ENCODE measurements at places on chromosomes 2 and 18.

GRCh38 chr2:159118859-159119500, 150.5 kb downstream of the TANC1 start:
- DNase-seq: no peak

GRCh38 chr18:44170208-44170880, 510.3 kb upstream of the SETBP1 start:
- no peak for DNase-seq

DNA sequence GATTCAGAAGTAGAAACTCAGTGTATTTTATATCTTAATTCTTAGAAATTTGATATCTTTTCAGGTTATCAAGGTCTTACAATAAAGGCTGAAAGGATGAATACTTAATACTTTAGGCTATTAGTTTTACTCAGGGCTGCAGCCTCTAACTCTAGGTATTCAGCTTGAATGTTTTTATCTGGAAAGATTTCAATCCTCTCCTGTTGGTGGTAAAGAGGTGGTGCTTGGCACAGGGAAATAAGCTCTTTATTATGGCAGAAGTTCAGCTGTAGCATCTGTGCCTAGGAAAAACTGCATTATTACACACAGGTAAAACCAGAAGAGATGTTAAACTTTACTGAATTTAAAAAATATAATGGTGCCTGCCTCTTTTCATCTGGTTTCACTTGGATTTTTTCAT, 11.1 kb downstream of the ACVR2A start:
- no peak for DNase-seq

DNA sequence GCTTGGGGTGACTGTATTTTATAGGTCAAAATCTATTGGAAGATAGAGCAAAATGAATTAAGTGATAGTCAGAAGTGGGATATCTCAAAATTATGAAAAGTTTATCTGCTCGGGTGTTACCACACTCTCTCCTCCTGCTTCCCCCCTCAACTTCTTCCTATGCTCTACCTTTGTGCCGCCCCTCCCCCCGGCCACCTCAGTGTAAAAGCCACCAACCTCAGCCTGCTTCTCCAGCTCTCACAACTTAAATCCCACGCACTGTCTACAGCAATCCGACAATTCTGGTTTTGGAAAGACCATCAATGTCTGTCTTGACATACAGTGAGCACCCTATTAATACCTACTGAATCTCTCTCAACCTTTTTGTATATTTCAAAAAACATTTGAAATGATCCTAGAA, 164.6 kb downstream of the DCC start:
- DNase-seq: no peak

DNA sequence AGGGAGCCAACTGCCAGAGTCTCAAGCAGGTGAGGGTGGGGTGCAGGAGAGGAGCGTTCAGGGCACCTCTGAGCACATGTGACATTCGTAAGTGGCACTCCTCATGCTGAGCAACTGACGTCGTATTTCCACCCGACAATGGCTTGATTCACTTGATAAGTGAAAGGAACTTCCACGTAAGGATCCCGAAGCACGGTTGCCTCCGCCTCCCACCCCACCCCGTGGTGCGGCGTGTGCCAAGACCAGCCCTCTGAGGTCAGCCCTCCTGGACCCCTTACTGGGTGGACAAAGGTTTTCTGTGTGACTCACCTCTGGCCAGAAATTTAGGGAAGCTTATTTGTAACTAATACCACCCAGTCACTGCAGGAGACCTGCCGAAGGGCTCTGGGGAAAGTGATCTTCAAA, 59.9 kb downstream of the AGAP1 start:
- DNase-seq: no peak

- no peak for DNase-seq
Measured at GRCh38 chr2:47038656-47039488, 116.2 kb downstream of the STPG4 start.

DNA sequence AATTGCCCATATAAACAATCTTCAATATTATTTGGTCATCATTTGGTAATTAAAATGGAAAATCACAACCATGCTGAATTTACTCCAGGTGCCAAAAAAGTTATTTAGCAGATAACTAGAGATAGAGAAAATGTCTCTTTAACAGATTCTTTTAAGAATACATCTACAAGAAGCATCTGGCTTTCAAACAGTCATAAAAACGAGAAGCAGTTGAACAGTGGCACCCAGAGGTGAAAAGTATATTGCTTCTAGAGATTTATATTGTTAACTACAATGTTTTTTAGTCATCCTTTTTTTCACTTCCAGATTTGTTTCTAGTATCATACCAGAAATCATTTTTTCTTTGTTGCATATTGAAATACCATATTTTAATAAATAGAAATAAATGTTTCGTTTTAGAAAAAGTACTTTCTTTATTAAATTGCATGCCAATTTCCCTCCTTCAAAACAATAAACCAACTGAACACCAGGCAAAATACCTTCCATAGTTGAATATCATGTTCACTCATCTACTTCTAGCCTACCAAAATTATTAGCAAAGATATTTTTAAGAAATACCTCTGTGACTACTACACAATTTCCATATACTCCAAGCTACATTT, 65.4 kb upstream of the HNRNPA3 start:
- no peak for DNase-seq

- no peak for DNase-seq
Measured at GRCh38 chr2:74551942-74552913, 1.5 kb downstream of the LOXL3 start.

- DNase-seq: no peak
Measured at GRCh38 chr2:105615305-105615704, 129.4 kb upstream of the NCK2 start.

DNA sequence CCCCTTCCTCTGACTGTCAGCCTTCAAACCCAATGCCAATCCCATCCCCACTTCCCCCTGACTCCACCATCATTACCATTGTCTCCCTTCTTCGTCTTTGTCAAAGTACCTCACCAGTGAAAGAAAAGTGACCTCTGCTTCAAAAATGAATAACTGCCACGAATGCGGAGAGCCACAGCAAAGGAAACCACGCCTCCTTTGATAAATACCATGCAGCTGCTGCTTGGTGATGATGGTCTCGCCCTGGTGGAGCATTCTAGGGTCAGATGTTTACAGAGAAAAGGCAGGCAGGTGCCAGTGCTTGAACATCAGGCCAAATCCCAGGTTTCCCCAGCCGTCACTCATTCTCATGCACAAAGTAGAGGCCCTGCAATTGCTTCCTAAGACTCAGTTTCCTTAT, 162.2 kb downstream of the BCL11A start:
- no peak for DNase-seq

- DNase-seq: no peak
Measured at GRCh38 chr2:225340923-225341322, 58.6 kb upstream of the NYAP2 start.

- DNase-seq: no peak
Measured at GRCh38 chr2:25042321-25043240, 705 bp downstream of the EFR3B start.

GRCh38 chr2:70806013-70806412, 14.4 kb downstream of the CLEC4F start:
- no peak for DNase-seq

DNA sequence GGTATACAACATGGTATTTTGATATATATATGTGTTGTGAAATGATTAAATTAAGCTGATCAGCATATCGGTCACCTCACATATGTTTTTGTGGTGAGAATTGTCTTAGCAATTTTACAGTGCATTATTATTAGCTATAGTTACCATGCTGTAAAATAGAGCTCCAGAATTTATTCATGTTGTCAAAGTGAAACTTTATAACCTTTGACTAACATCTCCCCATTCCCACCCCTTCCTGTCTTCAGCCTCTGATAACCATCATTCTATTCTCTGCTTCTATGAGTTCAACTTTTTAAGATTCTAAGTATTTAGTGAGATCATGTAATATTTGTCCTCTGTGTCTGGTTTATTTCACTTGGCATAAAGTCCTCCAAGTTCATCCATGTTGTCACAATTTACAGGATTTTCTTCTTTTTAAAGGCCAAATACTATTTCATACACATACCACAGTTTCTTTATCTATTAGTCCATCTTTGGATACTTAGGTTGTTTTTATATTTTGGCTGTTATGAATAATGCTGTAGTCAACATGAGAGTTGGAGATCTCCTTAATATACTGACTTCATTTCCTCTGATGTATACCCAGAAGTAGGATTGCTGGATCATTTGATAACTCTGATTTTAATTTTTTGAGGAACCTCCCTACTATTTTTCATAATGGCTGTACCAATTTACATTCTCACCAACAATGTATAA, 30.3 kb downstream of the NCOA1 start:
- no peak for DNase-seq

- no peak for DNase-seq
Measured at GRCh38 chr18:54378057-54378456, 20.4 kb downstream of the C18orf54 start.

- DNase-seq: no peak
Measured at GRCh38 chr2:201775326-201775725, 5.4 kb downstream of the ALS2 start.

- DNase-seq: no peak
Measured at GRCh38 chr2:127471286-127471988, 53.2 kb downstream of the PROC start.

GRCh38 chr18:74377776-74378175, 62.1 kb downstream of the C18orf63 start:
- DNase-seq: no peak

- no peak for DNase-seq
Measured at GRCh38 chr2:219704878-219705277, 77.4 kb downstream of the SLC4A3 start.

DNA sequence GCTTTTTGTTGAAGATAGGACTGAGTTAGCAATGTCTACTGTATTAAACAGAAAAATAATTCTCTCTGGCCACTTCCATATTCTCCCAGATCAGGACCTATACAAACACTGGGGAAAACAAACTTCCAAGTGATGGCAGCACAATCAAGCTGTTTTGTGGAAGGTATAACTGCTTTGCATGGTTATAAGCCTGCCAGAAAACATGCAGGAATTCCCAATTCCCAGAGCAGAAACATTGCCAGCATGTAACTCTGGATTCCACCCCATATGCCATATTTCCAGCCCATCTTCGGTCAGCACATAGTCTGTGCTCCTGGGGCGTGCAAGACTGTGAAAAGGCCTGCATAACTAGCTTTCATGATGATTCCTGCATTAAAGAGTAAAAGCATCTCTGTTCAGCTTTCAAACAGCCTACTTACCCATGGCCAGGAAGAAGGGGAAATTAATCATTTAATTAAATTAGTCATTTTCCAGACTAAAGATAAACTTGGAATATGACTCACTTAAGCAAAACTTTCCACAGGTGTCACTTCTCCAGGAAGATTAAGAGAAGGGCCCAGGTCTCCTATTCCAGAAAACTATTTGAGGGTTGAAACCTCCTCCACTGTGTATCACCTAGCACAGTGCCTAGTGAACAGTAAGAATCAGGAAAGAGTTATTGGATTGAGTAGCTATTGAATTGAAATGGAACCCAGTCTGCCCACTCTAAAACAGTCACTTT, 280.5 kb downstream of the NRXN1 start:
- DNase-seq: no peak

DNA sequence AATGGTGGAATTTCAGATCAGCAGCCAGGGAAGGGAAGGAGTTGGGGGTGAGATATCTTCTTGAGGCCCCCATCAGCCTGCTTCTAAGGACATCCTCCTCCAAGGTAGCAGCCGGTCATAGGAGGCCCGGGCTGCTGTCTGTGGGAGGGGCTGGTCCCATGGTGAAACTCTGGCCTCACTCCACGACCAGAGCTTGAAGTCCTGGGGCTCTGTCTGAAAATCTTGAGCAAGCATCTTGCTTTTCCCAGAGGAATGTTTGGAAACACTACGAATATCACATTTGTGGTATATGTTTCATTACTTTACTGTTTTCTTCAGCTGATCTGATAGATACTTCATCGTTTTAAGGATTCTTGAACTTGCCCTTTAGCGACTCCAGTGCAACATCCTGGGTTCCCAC, 103.7 kb downstream of the CTAGE1 start:
- no peak for DNase-seq

GRCh38 chr2:127104166-127104660, 2.7 kb downstream of the BIN1 start:
- no peak for DNase-seq

DNA sequence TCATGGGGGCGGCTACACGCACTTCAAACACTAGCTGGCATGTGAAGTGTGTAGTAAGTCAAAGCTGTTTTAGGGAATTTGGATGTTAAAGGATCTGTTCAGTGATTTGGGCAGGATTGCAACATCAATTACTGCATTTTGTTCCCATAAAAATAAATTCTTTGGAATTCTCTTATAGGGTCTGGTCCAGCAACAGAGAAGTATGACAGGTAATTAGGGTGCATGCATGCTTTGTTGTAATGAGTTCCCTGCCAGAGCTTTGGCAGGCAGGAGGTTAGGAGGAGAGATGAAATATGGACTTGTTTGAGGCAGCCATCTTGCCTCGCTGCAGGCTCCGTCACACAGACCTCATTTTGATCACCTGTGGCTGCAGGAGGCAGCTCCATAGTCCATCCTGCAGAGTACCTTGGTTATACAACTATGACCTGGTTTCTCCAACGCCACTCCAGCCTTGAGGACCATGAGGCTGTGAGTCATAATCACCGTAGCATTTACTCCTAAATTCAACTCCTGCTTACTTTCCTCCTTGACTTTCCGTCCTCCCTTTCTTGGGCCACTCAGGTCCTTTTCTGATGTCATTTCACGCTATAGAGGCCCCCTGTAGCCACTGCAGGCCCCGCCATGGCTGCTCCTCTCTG, 26.5 kb upstream of the EML4 start:
- no peak for DNase-seq

GRCh38 chr2:54864727-54865126, 141.3 kb downstream of the EML6 start:
- no peak for DNase-seq

GRCh38 chr2:218290316-218291261, 1.7 kb downstream of the TMBIM1 start:
- no peak for DNase-seq

DNA sequence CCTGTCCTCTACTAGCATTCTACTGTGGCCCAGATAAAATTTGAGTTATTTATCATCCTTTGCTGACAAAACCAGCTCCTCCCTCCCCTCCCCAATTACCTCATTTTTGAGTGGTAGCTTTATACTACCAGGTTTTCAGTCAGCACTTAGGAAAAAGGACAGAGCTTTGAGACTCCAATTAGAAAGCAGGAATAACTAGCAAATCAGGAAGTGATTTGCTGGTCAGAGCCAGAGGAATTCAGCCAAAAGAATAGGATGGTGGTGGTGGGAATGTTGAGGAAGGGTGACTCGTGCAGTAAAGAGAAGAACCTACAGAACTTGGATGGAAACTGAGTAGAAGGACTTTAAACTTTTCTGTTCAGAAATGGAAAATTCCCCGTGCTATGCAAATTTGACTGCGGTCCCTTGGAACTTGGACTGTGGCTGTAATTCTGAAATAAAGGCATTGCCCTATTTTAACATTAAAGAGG, 3.7 kb downstream of the MYL12B start:
- no peak for DNase-seq

DNA sequence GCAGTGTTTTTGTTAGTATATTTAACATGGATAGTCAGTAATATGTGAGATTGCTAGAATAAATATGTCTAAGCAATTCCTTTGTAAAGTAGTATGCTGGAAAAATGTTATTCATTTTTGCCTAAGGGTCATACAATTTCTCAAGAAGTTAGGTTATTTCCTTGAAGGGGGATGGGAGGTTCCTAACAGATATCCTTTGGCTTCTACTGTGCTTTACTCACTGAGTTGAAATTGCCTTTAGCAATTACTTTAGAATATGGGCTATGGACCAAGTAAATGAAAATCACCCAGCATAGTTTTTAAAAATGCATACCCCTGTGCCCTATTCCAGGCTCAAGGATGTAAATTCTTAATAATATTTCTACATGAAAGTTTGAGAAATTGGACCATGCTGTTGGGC, 1386.4 kb upstream of the SLC39A10 start:
- no peak for DNase-seq

GRCh38 chr18:58552057-58552461, 76.8 kb downstream of the ALPK2 start:
- DNase-seq: no peak

Data from retinal pigment epithelial cell (primary cell).